Hindlimb muscle (tissue), 1 donor: ENCODE measurements at places on chromosomes 1 and 21. TPM values are rescaled to one million over a fixed set of nuclear protein-coding genes. Genes with fewer than 3 reads are reported as not detected.

GRCh38 chr1:11498956-11499594 lies 20.1 kb downstream of the DISP3 start:
- DNase-seq = no peak

DNA sequence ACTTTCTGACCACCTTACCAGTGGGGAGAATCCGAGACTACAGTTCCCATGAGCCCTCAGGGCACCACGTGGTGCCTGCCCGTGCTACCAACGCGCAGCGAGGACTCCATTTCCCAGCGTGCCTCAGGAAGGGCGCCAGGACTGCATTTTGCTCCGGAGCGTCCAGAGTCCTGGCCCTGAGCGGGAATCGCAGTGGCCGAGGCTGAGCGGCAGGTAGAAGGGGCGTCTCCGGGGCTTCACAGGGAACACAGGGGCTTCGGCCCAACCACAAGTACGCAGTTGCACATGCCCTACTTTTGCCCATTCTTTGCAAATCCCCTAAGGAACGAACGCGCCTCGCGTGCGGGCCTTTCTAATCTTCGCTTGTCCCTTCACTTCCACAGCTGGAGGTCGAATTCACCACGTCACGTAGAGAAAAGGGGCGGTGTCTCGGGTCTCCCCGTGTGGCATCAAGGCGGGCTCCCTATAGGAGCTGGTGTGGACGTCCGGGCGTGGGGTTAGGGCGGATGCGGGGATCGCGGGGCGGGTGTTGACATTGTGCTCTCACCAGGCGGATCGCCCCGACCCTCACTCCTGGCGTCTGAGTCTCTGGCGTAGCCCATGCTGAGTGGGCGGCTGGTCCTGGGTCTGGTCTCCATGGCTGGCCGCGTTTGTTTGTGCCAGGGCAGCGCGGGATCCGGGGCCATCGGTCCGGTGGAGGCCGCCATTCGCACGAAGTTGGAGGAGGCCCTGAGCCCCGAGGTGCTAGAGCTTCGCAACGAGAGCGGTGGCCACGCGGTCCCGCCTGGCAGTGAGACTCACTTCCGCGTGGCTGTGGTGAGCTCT lies at the start of gene BOLA1:
TSS of gene BOLA1 (plus strand) at position 109 of the 825 bp plus-strand sequence. CDS start at position 601, 492 bp downstream.
- peak; percentile 95 for DNase-seq

DNA sequence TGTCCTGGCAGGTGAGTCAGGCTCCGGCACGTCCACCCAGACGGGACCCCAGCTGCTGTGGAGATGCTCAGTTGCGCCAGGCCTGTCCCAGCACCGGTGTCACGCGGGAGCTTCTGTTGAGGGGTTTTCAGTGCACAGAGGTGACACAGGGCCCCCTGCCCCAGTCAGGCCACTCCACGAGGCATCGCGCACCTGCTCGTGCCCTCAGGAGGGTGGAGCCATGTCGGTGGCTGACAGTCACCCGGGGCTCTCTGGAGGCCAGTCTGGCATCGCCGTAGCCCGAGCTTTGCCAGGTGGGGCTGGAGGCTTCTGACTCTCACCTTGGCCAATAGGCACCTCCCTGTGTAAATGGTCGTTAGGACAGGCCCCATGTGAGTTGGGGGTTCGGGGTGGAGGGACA lies 11.1 kb downstream of the TMEM240 start:
- no peak for DNase-seq

Gene CFHR5
- not detected for polyA plus RNA-seq

DNA sequence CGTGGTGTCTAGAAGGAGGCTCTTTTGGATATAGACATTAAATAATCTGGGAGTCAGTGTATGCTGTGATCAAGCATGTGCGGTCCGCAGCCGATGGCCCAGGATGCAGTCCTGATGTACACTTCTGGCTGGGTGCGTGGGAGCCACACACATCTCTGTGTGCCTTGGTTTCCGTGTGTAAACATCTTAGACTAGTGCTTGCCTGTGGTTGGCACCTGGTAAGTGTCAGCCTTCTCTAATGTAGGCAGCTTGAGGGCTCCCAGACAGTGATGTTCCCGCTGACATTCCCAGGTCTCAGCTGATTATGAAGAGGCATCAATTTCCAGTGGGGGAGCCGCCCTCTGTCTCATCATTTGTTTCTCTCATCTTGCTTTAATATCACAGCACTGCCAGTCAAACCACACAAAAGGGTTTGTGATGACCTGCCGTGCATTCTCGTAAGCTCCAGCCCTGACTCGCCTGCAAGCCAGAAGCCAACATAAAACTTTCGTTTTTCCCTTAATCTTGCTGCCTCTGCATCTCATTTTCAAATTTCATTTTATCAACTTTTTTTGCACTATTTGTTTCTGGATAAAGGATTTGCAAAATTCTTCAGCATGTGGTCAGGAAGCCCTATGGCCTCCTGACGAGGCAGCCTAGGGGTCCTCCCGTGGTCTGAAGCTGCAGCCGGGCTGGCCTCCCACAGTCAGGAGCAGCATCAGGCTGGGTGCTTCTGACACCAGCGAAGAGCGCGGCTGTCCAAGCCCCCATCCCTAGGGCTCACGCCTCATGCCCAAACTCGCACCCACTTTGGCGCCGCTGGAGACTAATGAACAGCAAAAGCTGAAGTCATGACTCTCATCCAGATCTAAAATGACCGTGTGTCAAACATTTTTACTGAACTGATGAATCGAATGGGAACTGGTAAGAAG lies 28.1 kb downstream of the PDE9A start:
- DNase-seq = no peak

- DNase-seq = no peak
Observed at GRCh38 chr1:220550811-220551399, 23.0 kb downstream of the MARK1 start.
